ENCODE measurements at places on chromosomes 2 and 18.

GRCh38 chr2:88837511-88838160 lies 146.2 kb downstream of the RPIA start:
- no peak for DNase-seq

DNA sequence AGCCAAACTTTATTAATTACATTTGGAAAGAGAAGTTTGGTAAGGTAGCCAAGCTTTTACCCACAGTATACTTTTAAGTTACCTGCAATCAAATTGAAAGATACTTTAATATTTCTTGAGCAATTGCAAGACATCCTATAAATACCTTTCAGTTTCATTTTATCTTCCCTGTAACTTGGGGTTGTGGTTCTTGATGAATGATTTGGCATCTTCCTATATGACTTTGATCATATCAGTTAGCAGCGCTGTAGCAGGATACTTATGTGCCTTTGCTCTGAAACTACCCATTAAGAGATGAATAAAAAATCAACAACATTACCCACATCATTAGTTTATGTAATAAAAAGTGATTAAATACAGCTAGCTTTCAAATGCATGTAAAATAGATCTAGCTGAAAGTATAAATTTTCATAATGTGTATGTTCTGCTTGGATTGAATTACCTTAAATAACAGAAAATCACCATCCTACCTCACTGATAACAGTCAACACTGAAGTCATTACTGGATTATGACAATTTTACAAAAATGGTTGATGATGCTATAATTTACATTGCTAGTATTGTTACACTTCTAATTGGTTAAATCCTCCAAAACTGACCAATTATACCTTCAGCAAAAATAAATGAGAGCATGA lies 50.4 kb downstream of the MMADHC start:
- DNase-seq: no peak

DNA sequence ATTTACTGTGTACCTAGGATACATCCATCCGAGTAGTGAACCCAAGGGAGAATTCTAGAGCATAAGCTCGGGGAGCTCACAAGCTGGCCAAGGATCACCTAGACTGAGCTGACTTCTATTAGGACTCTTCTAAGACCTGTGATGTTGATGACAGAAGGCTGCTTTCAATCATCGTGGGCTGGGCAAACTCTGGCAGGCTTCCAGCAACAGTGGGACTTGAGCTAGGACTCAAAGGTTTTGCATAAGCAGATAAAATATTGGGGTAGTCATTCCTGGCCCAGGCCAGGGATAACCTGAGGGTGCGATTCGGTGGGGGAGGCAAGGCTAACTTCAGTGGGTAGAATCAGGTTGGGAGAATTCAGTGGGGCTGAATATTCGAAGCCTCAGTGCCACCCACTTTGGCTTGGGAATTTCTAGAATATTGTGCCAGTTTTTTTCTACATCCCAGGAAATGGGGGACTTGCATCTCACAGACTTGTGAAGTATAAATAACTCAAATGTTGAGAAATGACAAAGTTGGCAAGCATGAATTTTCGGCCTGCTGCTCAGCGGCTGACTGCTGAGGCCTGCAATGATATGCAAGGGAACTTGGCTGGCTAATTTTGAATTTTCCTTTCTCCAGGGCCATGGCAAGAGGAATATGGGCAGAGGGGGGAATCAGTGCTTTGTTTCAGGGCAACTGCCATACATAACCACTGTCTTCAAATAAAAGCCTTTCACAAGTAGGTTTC lies 274.3 kb downstream of the PRKCE start:
- DNase-seq: no peak

GRCh38 chr2:144701259-144701658 lies 181.3 kb upstream of the ZEB2 start:
- DNase-seq: no peak

DNA sequence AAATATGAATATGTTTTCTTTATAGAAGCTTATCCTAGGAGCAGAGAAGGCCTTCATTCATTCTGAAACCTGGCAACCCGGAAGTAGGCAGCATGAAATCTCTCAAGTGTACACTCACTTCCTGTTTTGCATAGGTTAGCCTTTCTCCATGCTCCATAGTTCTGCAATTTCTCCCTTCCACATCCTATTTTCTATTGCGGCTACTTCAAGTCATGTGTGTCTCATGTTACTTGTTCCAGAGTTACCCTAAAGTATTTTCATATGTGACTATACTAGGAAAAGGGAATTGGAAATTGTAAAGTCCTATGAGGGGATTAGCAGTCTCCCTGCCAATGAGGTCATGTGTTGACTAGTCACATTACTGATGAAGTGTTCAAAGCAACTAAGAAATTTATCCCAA lies 320.6 kb downstream of the NCKAP5 start:
- no peak for DNase-seq

DNA sequence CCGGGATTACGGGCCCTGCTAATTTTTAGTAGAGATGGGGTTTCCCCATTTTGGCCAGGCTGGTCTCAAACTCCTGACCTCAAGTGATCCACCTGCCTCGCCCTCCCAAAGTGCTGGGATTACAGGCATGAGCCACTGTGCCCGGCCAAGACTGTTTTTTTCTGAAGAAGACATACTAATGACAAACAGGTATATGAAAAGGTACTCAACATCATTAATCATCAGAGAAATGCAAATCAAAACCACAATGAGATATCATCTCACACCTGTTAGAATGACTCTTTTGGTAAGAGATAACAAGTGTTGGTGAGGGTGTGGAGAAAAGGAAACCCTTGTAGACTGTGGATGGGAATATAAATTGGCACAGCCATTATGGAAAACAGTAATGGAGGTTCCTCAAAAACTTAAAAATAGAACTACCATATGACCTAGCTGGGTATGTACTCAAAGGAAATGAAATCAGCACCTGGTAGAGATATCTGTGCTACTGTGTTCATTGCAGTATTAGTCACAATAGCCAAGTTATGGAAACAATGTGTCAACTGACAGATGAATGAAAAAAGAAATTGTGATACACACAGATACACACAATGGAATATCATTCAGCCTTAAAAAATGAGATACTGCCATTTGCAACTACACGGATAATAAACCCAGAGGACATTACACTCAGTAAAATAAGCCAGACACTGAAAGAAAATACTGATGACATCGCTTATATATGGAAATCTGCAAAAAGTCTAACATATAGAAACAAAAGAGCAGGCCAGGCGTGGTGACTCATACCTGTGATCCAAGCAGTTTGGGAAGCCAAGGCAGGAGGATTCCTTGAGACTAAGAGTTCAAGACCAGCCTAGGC lies 20.8 kb downstream of the SOS1 start:
- no peak for DNase-seq

- no peak for DNase-seq
Observed at GRCh38 chr2:210363261-210363660, 48.3 kb upstream of the MYL1 start.

DNA sequence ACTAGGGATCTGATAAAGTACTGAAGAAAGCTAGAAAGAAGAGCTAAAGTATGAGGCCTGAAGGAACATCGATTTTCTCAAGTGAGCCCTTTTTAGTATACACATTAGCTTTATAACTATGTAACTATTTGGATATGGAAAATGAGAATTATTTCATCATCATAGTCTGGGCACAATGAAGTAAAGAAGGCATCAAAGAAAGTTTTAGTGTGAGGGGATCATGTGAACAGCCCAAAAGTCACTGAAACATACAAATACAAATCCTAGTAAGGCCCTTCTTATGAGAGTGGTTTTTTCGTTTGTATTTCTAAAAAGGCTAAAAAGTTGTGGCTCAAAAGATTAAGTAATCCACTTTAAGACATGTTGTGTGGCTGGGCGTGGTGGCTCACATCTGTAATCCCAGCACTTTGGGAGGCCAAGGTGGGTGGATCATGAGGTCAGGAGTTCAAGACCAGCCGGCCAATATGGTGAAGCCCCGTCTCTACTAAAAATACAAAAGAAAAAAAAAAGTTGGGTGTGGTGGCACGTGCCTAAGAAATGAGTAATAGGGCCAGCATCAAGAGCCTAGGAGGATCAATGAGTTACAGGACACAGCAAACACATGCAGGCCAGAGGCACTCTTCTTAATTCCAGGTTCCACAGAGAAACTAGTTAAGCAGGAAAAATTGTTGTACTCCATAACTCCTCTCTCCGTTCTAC lies 61.9 kb downstream of the PUM2 start:
- no peak for DNase-seq

GRCh38 chr2:224816816-224817215 lies 100.7 kb upstream of the CCDC195 start:
- DNase-seq: no peak

DNA sequence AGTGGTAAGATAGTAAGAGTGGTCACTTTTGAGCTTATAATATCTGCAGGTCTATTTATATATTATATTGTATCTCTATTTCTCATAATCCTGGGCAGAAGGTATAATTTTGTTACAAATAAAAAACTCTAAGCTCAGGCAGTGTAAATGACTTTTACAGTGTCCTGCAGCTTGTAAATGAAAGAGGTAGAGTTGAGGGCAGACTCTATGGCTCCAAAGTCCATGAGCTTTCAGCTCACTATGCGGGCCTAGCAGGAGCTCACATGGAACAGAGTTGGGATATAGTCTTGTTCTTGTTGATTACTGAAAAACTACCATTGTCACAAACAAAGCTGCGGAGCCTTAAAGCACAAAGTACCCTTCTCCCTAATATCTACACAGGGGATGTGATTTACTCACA lies 361.4 kb downstream of the LNPK start:
- DNase-seq: no peak

DNA sequence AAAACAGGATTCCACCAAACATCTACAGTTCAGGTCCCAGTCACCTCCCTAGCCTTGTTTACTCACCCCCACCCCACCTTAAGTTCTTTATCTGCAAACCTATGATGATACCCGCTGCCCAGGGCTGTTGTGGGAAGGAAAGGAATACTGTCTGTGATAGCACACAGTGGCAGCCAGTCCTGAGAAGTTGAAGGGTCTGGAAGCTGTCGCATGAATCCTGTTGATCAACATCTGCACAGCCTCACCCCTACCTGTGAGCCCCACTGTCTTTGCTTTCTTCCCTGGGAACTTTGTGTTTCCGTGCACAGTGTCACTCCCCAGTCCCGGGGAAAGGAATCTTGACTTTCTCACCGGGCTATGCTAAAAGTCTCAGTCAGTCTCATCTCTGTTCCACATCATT lies 160.7 kb upstream of the EPAS1 start:
- no peak for DNase-seq

- no peak for DNase-seq
Observed at GRCh38 chr18:49029628-49030027, 78.9 kb upstream of the SMAD7 start.

GRCh38 chr2:191298306-191298705 lies 53.1 kb downstream of the MYO1B start:
- DNase-seq: no peak

DNA sequence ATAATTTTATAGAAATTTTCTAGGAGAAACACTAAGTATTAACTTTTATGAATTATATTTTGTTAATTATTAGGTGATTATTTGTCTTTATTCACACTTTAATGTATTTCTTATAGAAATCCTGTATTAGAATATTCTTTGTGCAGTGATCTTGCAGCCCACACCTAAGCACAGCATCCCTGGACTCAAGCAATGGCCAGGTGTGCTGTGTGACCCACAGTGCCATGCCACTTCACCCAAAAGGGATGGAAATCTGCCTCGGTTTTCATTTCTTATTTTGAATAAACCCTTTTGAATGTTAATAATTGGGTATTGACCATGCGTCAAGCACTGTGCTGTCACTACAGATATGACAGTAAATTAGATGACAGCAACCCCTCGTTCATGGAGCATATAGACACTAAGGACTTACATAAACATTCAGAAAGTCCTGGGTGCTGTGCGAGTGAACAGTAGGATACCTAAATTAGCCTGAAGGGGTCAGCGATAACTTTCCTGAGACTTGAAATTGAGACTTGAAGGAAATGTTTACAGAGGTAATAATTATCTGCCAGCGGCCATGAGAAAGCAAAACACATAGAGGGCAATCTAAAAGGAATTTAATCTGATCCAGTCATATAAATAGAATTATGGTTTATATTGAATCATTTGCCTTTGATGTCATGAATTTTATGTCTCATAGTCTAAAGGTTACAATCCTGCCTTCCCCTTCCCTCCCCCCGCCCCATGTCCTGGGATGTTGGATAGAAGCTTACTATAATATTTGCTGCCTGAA lies 52.7 kb upstream of the CALCRL start:
- no peak for DNase-seq

DNA sequence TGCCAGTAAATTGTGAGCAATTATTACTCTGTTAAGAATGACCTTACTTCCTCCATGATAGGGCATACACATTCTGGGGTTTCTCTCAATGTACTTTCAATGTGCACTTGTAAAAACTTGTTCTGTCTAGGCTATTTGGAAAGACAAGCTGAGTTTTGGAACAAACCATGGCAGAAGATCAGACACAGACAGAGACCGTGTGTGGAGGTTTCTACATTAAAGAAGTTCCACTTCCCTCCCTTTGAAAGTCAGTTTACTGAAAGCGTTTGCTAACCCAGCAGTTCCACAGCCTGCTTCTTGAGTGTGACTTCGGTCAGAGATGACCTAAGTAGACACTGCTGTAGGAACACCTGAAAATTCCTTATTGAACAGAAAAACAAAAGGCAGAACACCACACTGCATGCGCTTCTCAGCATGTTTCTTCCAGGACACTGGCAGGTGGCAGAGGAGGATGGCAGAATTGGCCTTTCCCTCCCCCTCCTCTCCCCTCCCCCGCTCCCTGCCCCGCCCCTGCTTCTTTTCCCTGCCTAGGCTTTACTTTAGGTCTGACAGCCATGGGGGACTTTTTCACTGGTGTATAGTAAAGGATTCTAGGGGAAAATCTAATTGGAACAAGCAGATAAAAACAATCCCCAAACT lies 109.8 kb downstream of the NOL10 start:
- no peak for DNase-seq

DNA sequence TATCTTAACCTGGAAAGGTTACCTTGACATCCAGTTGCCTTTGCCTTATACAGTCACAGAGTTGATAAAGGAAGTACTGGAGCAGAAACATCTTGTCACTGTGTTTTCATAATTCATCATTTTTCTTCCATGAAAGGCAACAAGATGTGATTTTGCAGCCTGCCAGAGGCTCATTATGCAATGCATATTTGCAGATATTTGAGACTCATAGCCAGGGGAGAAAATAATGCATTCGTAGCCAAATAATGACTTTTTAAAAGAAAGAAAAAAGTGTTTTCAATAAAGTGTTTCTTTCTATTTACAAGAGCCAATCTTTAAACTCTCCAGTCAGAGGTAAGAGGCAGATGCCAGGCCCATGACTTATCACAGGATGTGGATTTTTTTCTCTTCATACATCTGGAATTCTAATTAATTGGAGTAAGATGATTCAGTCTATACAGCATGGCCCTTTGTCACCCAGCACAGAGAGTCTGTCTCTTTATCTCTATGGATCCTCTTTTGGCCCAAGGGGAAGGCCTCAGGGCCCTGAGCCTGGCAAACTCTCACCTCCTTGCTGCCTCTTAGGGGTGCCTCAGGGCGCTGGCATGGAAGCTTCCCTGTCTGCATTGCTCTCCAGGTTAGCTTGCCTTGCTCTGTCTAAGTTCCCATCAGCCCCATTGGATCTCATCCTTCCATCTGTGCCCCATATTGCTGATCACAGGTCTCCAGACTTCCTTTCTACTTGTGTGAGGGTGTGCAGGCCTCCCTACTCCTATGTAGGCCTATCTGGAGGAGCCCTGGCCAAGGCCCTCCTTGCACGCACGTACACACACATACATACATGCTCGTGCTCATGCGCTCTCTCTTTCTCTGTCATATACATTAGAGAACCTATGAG lies 247.7 kb downstream of the TPGS2 start:
- DNase-seq: no peak
